ENCODE measurements at places on chromosomes 12 and 14. TPM values are rescaled to one million over a fixed set of nuclear protein-coding genes. Genes with fewer than 3 reads are reported as not detected.

DNA sequence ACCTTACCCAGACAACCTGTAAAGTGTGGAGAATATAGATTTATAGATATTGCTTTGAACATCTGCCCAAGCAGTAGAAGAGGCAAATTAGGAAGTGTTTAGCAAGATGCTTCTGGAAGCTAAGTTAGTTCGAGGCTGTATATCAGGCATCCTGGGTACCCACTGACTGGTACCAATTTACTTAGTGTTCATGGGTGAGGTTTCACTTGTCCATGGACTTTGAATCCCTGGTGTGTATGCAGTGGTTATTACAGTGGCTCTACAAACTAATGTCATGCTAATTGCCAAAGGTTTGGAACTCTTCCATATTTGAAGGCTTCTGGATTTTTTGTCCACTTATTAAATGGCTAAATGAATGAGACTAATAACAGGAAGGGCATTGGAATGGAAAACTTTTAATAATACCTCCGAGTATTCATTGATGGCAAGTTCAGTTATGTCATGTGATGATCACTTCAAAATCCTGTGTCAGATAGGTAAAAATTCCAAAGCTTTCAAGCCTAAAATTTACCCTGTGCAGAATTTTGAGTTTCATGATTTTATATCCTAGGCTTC is at the start of gene OR4E2:
Gene OR4E2, plus strand, starts transcription at position 505 of the 555 bp plus-strand sequence. CDS start 11,248 bp downstream, outside the sequence.
- DNase-seq = no peak

Gene ANO2
- total RNA-seq = not detected

GRCh38 chr12:16844875-16845274 is 238.9 kb upstream of the LMO3 start:
- H3K4me1 ChIP-seq = no peaks in the 10 kb centered on the region
- no peaks in the 10 kb centered on the region for H3K36me3 ChIP-seq
- H3K27me3 ChIP-seq = no peaks in the 10 kb centered on the region
- no peak overlapping the region for H3K27ac ChIP-seq
- H3K4me3 ChIP-seq = no peak overlapping the region

GRCh38 chr12:106914796-106915634 is 40.7 kb upstream of the TMEM263 start:
- peak; percentile 32 for DNase-seq
- H3K4me1 ChIP-seq = peaks cover 31% of the 10 kb centered on the region
- H3K27me3 ChIP-seq = peaks cover 5% of the 10 kb centered on the region
- H3K4me3 ChIP-seq = no peak overlapping the region
- H3K36me3 ChIP-seq = no peaks in the 10 kb centered on the region
- peak overlapping the region; percentile 77 for H3K27ac ChIP-seq

GRCh38 chr14:24038686-24039085 is 13.1 kb upstream of the CARMIL3 start:
- no peak overlapping the region for H3K27ac ChIP-seq
- no peak overlapping the region for H3K4me3 ChIP-seq
- H3K36me3 ChIP-seq = no peaks in the 10 kb centered on the region
- H3K27me3 ChIP-seq = no peaks in the 10 kb centered on the region
- DNase-seq = no peak

GRCh38 chr12:93229494-93230325 is 148.0 kb upstream of the NUDT4 start:
- H3K4me1 ChIP-seq = peaks cover 3% of the 10 kb centered on the region
- no peak overlapping the region for H3K27ac ChIP-seq
- no peak overlapping the region for H3K4me3 ChIP-seq
- DNase-seq = no peak

DNA sequence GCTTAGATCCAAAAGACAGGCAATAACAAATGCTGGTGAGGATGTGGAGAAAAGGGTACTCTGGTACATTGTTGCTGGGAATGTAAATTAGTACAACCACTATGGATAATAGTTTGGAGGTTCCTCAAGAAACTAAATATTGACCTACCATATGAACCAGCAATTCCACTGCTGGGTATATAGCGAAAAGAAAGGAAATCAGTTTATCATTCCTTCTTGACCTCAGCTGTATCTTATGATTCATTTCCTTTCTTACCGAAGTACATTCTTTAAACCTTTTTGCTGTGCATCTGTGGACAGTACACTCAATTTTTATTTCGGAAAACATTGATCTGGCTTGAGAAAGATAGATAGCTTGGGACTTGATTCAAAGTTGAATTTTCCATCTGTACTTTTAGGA is 183.2 kb upstream of the LRFN5 start:
- no peaks in the 10 kb centered on the region for H3K36me3 ChIP-seq
- H3K4me3 ChIP-seq = no peak overlapping the region
- no peaks in the 10 kb centered on the region for H3K4me1 ChIP-seq
- no peak overlapping the region for H3K27ac ChIP-seq
- H3K27me3 ChIP-seq = no peaks in the 10 kb centered on the region

- no peak overlapping the region for H3K27ac ChIP-seq
- H3K36me3 ChIP-seq = peaks cover 12% of the 10 kb centered on the region
- no peak for DNase-seq
- H3K4me1 ChIP-seq = peaks cover 52% of the 10 kb centered on the region
- no peaks in the 10 kb centered on the region for H3K27me3 ChIP-seq
- H3K4me3 ChIP-seq = no peak overlapping the region
Observed at GRCh38 chr14:75518625-75519024, 3.6 kb upstream of the BATF start.

DNA sequence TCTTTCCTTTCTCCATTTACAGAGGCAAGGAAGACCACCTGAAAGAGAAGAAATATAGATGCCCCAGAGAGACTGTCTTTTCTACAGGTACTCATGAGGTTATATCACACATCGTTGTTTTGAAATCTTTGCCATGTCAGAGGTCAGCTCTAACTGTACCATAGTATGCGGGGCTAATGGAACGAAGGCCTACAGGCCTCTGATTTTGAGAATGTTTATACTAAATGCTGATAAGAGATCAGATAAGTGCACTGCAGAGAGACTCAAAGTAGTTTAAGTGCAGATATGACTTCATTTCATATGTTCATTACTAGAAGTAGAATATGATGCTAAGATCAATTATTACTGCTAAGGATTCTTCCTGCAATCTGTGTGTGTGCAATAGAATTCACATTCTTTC is 1005.0 kb downstream of the GALC start:
- no peaks in the 10 kb centered on the region for H3K4me1 ChIP-seq
- H3K27me3 ChIP-seq = no peaks in the 10 kb centered on the region
- no peaks in the 10 kb centered on the region for H3K36me3 ChIP-seq
- no peak overlapping the region for H3K4me3 ChIP-seq
- H3K27ac ChIP-seq = no peak overlapping the region
- no peak for DNase-seq

DNA sequence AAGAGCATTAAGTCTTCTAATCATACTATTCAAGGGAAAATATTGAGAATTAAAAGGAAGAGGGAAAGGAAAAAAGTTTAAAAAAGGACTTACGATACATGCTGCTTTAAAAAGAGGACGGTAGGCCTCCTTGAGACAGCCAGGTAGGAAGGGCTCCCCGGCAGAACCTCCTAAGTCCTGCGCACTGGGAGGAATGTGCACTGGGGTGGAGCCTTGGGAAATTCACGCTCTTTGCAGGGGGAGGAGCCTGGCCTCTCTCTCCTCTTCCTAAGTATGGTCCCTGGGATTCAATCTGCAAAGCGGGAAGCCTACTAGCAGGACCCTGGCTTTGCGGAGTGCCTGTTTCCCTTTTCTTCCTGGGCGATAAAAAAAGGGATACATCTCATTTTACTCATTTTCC is 553.0 kb downstream of the RPS29 start:
- no peak for DNase-seq
- H3K4me1 ChIP-seq = no peaks in the 10 kb centered on the region
- H3K4me3 ChIP-seq = no peak overlapping the region
- H3K27ac ChIP-seq = no peak overlapping the region
- no peaks in the 10 kb centered on the region for H3K36me3 ChIP-seq
- H3K27me3 ChIP-seq = peaks cover 6% of the 10 kb centered on the region

Gene PTPN6
- total RNA-seq = 467 TPM

Gene SLC6A13
- 0.40 TPM for total RNA-seq

DNA sequence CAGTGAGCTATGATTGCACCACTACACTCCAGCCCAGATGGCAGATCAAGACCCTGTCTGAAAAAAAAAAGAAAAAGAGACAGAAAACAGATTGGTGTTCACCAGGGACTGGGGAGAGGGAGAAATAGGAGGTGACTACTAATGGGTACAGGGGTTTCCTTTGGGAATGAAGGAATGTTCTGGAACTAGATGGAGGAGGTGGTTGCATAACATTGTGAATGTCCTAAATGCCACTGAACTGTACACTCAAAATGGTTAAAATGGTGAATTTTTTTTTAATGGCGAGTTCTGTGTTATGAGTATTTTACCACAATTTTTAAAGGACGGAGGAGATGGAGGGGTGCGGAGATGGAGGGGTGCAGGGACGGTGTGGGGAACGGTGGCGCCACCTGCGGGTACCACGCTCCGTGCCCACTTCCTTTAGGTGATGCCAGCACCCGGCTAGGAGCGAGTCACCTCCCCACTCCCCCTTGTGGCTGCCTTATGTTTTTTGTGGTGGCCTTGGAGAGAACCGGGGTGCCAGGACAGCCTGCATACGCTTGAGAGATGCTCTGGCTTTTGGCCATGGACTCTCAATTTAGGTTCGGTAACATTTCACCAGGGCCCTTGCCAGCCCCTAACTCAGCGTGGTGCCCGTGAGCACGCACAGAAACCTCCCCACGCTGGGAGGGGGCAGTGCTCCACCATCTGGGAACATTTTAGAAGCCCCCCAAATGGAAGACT is 16.1 kb downstream of the UBC start:
- H3K36me3 ChIP-seq = no peaks in the 10 kb centered on the region
- H3K4me3 ChIP-seq = no peak overlapping the region
- DNase-seq = peak; percentile 72
- H3K27ac ChIP-seq = no peak overlapping the region

DNA sequence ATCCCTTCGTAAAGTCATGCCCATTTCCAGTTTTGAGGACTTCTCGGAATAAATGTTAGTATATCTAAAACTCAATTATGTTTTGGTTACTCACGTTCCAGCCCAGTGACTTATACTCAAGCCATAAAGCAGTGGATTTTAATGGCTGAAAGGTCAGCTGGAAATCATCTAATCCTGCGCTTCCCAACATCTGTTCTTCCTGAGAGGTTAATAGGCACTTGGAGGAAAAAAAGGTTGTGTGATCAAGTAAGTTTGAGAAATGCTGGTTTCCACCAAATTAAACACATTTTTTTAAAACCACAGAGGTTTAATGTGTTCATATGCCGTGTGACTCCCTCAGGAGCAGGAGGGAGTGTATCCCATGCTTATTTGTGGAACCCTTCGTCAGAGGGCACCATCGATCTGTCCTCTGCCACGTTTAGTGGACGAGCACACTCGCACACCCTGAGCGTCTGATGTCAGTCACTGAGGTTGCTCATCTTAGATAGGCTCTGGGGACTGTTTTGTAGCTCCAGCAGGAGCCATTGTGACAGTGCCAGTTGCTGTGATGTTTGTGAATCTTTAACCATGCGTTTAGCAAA is 41.4 kb downstream of the FBXL14 start:
- no peak overlapping the region for H3K27ac ChIP-seq
- peaks cover 21% of the 10 kb centered on the region for H3K27me3 ChIP-seq
- H3K4me1 ChIP-seq = peaks cover 12% of the 10 kb centered on the region
- no peak for DNase-seq
- H3K4me3 ChIP-seq = no peak overlapping the region
